ENCODE measurements at places on chromosomes 12 and 14.

GRCh38 chr12:10065241-10065640 is 33.5 kb downstream of the CLEC1A start:
- no peak for DNase-seq

- no peak for DNase-seq
These were observed 43.9 kb downstream of the SSPN start for GRCh38 chr12:26239122-26239851.

DNA sequence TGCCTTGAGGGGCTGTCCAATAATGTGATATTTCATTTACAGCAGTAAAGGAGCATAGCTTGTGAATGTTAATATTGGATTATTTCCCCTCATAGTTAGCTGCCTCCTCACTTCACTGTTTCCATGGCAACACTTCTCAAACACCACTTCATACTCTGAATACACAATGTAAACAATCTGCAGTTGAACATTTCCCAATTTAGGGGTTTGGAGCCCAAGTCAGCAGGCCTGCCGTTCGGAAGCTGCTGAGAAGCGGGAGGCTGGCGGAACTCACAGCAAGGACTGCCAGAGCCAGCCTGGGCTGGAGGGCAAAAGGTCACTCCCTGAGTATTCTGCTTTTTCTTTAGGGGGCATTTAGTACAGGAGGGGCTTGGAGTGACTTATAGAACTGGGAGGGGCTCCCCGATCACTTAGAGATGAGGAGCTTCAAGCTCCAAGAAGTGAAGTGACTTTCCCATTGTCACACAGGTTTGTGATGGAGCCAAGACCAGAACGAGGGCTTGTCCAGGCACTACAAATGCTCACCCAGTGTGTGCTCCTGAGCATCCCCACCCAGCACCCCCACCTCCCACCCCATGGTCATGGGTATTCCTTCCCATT is 12.1 kb upstream of the SLC24A4 start:
- DNase-seq = no peak

DNA sequence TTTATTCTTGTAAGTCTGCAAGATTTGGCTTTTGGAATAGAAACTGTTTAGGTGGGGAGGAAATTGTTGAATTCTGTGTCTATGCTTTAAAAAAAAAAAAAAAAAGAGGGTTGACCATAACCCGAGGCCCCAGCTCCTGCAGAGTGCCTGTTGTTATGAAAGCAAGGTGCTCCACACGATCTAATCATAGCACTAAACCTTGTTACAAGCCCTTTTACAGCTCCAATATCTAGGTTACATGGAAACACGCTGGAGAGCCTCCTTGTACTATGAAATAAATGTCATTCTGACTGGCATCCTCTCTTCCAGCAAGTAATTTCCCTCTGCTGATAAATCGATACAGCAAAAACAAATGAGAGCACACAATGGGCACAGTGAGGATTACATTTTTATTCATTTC is 303.1 kb upstream of the SOX5 start:
- DNase-seq = no peak

- no peak for DNase-seq
These were observed 73.8 kb upstream of the ARID2 start for GRCh38 chr12:45655743-45656142.

DNA sequence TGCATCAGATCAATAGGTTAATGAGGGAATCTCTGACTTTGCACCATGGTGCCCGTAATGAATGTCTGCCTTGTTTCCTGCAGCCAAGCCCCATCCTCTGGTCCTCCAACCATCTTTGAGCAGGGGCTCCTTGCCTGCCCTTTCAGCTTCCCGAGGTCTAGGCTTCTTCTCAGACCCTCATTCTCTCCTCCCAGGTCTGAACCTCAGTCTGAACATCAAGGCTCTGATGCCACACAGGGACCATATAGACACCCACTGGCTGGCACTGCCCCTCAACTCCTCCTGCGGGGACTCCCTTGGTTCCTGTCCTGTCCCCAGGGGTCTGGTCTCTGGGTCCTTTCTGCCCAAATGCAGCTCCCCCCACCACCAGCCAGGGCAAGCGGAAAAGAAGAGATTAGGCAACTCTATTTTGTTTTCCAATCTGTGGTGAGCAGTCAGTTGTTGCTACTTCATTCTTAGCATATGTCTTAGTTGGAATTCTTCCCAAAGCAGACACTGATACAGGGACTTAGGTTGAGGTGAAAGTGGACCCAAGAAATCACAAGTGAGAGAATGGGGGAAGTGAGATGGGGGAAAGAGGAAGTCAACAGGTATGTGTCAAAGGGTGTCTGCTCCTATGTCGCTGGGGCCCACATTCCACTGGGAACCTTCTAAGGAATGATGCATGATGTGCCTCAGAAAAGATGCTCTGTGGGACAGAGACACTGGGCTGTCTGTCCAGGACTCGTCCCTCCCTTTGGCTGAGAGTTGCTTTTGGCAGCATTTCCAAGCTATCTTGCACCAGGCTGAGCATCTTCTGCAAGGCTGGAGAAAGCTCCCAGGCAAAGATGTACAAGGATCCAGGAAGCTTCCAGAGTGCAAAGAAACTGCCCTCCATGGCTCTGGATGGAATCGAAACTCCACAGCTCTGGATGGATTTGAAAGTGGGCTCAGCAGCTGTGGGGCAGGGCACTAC is 1096.5 kb upstream of the TMEM132C start:
- no peak for DNase-seq

GRCh38 chr14:93346926-93347721 is at the start of gene COX8C:
COX8C (plus strand) TSS chr14:93347182; CDS start chr14:93347269, 87 bp downstream.
- no peak for DNase-seq

- DNase-seq = no peak
These were observed 747.6 kb upstream of the LRFN5 start for GRCh38 chr14:40859055-40859454.

All from activated CD4-positive, alpha-beta T cell treated with anti-CD3 and anti-CD28 coated beads for 36 hours (primary cell).